ENCODE measurements at places on chromosomes 16 and 17.
A peak's percentile ranks its signal among the peaks of the same experiment; 100 is the strongest.

GRCh38 chr16:71732587-71732986 lies 8.1 kb upstream of the PHLPP2 start:
- DNase-seq = no peak

- no peak for DNase-seq
These were observed 1339.3 kb upstream of the GOT2 start for GRCh38 chr16:60073376-60073775.

GRCh38 chr16:12087901-12088421 lies 111.4 kb downstream of the SNX29 start:
- DNase-seq = peak; percentile 80

GRCh38 chr17:3536716-3537115 lies 20.9 kb downstream of the TRPV3 start:
- no peak for DNase-seq

DNA sequence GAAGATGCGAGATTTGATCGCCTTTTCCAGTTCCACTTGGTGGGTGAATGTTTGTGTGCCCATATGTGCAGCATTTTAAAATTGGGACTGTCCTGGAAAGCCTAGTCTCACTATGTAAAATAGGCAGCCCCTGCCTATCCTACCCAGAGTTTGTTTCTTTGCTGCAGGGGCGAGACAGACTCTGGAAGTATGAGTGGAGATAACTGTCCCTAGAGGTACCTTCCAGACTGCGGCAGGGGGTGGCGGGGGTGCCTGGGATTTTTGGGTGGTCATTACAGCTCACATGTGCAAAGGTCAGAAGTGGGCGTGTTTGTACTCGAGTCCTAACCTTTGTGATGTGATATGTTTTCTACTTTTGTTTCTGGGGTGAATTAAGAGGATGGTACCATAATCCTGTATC lies 36.6 kb downstream of the MPRIP start:
- no peak for DNase-seq

DNA sequence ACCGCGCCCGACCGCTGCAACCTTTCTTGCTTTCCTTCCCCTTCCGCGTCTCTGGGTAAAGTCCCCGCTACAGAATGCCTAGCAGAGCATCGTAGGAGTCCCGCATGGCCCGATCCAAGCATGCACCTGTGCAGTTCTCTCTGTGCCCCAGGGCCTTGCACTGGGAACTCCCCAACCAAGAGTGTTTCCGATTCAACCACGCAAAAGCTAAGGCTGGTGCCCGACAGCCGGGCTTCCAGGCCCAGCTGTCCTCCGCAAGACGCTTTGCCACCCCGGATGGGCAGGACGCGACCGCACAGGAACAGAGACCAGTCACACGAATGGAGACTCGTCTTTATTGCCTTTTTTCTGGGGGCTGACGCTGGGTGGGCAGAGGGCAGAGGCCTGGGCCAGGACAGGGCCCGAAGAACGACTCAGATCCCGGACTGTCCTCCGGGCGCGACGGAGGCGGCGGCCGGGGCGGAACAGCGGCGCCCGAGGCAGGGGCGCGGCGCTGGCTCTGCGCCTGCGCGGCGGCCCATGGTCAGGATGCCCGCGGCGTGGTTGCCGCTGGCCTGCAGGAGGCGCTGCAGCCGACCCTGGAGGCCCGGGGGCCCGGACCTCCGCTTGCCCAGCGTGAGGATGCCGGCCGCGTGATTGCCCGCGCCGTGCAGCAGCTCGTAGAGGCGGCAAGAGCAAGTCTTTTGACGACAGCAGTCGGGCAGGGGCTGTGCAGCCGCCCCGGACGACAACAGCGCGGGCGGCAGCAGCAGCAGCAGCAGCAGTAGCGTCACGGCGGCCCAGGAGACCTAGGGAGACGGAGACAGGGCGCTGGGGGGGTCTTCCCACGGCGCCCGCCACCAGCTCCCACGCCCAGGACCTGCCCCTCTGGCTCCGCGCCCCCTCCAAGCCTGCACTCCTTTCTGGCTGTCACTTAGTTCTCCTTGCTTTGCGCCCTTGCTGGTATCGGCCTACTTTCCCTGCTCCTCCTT lies 1.2 kb downstream of the HCRT start:
- DNase-seq = peak; percentile 81

- DNase-seq = no peak
These were observed 49.7 kb upstream of the WSCD1 start for GRCh38 chr17:6020376-6021010.

DNA sequence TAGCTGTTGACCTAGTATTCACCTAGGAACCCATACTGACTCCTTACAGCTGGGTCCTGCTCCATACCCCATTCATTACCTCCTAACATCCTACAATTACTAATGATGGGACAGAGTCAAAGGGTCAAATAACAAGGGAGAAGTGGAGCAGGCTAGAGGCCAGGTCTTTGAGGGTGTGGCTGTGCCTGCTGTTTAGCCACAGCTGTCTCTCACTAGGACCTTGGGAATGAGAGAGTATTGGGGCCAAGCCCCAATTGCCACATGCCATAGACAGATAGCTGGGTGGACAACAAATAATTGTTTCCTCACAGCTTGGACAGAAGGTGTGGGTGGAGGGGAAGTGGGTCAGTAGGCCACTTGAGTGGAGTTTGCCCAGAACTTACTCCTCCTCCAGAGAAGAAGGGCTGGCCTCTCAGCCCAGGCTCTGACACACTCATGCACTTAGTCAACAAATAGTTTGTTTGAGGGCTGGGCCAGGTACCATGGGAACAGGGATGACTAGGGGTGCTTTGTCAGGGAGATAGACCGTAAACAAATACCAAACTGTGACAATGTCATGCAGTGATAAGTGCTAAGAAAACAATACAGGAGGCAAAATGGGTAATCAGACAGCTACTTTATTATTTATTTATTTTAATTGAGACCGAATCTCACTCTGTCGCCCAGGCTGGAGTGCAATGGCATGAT lies 10.2 kb upstream of the CENPT start:
- DNase-seq = peak; percentile 75

GRCh38 chr17:68328676-68329075 lies 37.4 kb downstream of the ARSG start:
- no peak for DNase-seq

DNA sequence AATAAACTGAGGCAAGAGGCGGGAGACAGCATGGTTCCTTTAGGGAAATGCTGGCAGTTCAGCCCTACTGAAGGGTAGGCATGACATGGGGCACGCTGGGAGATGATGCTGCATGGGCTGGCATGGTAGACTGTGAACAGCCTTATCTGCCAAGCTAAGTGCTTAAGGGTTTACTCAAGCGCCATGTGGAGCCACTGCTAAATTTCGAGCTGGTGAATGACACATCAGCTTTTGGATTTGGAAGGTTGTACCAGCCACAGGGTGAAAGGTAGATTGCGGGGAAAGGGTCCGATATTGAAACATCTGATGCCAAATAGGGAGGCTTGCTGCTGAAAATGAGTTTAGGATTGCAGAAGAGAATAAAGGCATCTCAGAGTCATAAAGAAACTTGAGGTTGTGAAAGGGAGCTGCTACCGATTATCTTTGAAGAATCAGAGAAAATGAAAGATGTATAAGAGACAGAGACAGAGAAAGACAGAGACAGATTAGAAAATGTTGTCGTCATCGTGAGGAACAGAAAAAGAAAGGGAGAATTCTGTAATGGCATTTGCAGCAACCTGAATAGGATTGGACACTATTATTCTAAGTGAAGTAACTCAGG lies 16.3 kb downstream of the PIK3R5 start:
- DNase-seq = no peak

- DNase-seq = no peak
These were observed 1483.7 kb upstream of the GOT2 start for GRCh38 chr16:60217787-60218186.

DNA sequence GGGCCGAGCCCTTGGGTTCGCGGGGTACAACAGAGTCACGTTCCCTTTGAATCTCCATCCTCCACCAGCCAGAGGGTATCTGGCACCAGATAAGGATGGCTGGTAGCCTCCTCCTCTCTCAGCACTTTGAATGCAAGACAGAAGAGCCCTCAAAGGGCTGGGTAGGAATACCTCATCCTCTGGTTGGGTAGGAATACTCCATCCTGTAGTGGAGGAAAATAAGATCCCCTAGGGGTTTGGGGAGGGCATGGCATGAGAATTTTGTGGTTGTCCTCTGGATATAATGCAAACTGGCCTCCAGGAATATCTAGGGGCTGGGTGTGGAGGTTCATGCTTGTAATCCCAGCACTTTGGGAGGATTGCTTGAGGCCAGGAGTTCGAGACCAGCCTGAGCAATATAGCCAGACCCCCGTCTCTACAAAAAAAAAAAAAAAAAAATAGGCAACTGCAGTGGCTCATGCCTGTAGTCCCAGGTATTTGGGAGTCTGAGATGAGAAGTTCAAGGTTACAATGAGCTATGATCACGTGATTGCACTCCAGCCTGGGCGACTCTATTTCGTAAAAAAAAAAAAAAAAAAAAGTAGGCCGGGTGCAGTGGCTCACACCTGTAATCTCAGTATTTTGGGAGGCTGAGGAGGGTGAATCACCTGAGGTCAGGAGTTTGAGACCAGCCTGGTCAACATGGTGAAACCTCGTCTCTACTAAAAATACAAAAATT lies 2.7 kb downstream of the IGFBP4 start:
- no peak for DNase-seq

DNA sequence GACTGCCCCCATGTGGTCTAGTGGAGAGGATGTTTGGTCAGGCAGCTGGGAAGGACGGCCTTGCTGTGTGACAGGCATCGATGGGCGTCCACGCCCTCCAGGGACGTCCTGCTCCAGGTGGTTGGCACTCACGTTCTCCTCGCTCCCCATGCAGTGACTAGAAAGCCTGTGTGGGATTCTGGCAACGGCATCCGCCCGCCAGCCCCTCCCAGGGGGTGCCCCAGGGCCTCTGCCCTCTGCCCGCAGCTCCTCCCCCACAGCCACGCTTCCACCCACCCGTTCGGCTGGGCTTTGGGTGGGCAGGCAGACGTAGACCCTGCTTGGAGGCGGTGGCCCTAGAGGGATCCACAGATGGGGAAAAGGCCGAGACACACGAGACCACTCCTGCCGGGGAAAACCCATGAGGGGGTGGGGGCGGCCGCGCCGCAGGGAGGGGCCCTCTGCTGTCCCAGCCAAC lies 4.7 kb upstream of the IL17C start:
- DNase-seq = no peak

All from NCI-H146 (cell line).